ENCODE measurements at places on chromosomes 6 and 20. TPM values are rescaled to one million over a fixed set of nuclear protein-coding genes. Genes with fewer than 3 reads are reported as not detected.

Gene SLC26A8
- total RNA-seq: not detected

Gene C20orf144
- not detected for total RNA-seq

Gene PNRC1
- total RNA-seq: 32.8 TPM

Gene FOXS1
- not detected for total RNA-seq

Gene GGT7
- total RNA-seq: 2.0 TPM

Gene TSPO2
- not detected for total RNA-seq

Gene VSX1
- total RNA-seq: not detected

Gene MICA
- total RNA-seq: 47.6 TPM

Gene CDKAL1
- total RNA-seq: 16.9 TPM

Gene RBBP8NL
- total RNA-seq: 1.0 TPM

Gene COL9A3
- not detected for total RNA-seq

Gene CST1
- total RNA-seq: not detected

Measured in bronchial epithelial cell (primary cell).